ENCODE measurements at places on chromosomes 1 and 21.

DNA sequence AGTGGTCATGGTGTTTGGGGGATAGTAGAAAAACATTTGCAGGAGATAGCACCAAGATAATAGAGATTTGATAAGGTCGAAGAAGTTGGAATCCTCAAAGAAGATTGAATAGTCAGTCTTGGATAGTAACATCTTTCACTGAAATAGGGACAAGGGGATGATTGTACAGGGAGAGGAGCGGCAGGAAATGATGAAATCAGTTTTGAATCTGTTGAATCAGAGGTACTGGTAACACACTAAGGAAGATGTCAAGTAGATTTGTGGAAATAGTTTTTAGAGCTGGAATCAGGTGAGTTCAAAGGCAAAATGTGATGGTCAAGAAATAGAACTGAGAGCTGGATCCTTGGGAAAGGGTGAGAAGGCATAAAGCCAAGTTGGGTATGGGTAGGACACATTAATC is 26.5 kb downstream of the CAP1 start:
- no peak for DNase-seq

- DNase-seq = no peak
These were observed 7.1 kb downstream of the CHRNB2 start for GRCh38 chr1:154574716-154575115.

GRCh38 chr21:42013376-42013775 is 3.2 kb upstream of the ZBTB21 start:
- DNase-seq = no peak

DNA sequence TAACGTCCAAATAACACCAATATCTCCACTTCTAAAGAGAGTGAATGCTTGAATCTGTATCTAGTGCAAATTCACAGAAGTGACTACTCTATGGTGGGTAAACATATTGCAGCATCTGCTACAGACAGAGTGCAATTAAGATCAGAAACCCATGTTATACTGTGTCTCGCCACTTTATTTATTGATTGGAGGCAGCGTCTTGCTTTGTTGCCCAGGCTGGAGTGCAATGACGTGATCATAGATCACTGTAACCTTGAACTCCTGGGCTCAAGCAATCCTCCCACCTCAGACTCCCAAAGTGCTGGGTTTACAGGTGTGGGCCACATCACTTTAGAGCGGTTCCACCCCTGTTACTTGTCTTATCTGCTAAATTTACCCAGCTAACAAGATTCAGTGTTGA is 57.0 kb downstream of the HLCS start:
- no peak for DNase-seq

DNA sequence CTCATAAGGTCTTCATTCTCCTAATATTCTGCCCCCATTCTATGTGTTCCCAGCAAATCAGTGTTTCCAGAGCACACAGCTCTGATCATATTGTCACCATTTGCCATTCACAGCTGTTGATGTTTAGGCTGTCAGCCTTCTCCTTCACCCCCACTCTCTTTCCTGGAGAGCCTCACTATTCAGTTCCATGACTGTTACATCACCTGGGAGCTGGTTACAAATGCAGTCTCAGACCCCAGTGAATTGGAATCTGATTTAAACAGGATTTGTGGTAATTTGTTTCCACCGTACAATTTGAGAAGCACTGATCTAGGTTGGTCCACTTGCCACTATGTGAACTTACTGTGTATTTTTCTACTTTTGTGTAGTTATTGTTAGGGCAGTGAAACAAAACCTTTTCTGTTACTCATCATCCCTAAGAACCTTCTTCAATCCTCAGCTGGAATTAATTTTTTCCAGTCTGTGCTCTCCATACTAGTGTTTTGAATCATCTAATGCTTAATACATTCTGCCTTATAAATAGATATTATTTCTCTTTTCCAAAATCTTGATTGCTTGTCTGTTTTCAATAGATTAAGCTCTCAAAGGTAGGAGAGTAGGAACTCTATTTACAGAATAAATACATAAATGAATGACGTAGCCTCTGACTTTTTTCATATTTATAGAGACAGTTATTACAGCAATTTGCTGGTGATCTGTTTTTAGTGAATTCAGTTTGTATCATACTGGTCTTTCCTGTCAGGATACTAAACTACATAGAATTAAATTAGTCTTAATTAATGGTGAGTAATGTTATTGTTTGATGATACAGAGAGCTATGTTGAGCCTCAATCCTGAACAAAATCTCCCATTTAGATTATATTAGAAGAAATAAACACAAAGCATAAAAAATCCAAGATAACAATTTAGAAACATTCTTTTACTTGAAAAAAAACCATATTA is 8.1 kb downstream of the SNX7 start:
- DNase-seq = no peak

- DNase-seq = no peak
These were observed 96.3 kb downstream of the NIBAN1 start for GRCh38 chr1:184878002-184878401.

DNA sequence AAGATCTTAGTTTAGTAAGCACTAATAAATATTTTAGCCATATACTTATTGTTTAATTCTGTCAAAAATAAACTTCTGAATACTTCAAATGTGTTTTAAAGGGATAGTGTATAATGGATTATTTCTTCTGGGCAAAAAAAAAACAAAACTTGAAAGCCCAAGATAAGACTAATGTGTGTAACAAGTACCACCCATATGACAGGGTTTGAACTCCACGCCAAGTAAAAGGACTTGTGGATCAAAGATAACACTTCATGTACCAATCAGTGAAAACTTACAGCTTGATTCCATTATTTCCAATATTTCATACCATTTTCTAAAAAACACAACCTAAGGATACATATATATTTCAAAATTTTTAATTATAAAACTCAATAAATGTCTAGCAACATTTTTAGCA is 59.5 kb downstream of the DENND1B start:
- no peak for DNase-seq

DNA sequence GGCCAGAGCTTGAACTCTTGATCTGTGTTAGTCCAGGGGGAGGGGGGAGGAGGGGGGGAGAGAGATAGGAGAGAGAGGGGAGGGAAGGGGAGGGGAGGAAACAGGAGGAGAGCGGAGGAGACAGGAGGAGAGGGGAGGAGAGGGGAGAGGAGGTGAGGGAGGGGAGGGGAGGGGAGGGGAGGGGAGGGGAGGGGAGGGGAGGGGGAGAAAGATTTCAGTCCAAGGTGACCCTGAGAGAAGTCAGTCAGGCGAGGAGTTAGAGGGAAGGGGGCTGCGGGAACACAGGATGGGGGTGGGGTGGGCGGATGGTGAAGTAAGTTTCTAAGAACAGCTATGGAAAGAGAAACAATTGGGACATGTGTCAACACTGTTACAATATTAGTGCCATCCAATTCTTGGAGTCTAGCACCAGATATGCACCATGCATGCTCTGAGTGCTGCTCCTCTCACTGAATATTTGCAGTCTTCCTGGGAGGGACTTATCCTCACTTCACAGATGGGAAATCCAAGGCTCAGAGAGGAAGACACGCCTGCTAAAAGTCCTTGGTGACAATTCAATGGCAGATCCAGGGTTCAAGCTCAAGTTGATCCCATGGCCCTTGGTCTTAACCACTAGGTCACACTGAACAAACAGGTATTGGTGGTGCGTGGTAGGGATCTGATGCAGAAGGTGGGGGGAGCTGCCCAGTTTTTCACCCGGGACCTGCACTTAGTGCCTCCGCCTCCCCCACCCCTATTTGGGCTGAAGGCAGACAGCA is 42.5 kb upstream of the ECE1 start:
- DNase-seq = no peak

DNA sequence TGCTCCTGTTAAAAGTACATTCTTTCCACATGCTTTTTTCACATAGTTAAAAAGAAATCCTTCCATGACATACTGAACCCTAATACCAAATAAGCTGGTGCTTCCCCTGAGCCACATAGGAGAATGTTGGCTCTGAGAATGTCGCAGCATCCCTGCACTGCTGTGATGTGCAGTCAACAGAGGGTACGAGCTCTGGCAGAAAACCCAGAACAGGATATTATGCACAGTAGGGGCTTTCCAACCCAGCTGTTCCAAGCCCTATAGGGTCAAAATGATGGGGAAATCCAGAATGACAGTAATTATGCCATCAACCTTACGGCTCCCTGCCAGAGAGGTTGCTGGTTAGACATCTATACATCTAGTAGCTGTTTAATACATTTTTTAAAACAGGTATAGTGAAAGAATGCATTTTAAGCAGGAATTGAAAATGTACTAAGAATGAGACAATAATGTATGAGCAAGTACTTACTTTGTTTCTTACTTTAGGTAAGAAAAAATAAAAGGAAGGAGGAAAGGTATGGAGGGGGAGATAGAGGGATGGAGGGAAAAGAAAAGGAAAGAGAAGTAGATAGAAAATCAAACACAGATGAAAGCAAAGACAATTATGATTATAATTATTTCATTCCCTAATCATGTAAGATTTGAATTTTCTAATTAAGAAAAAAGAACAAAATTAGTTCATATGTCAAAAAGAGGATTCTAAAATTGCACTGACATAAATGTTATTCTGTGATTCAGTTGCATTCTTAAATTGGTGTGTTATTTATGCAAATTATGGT is 126.0 kb downstream of the NR5A2 start:
- DNase-seq = no peak

GRCh38 chr1:60655679-60656355 is 426.5 kb upstream of the NFIA start:
- no peak for DNase-seq

GRCh38 chr21:24714646-24715200 is 892.6 kb downstream of the MRPL39 start:
- no peak for DNase-seq

GRCh38 chr1:101200513-101200912 is 36.3 kb upstream of the S1PR1 start:
- no peak for DNase-seq

GRCh38 chr1:177410179-177410766 is 239.5 kb downstream of the BRINP2 start:
- DNase-seq = no peak

- DNase-seq = no peak
These were observed 18.9 kb upstream of the COL6A1 start for GRCh38 chr21:45962531-45963231.

GRCh38 chr1:27956761-27957160 is 3.0 kb upstream of the XKR8 start:
- DNase-seq = no peak

DNA sequence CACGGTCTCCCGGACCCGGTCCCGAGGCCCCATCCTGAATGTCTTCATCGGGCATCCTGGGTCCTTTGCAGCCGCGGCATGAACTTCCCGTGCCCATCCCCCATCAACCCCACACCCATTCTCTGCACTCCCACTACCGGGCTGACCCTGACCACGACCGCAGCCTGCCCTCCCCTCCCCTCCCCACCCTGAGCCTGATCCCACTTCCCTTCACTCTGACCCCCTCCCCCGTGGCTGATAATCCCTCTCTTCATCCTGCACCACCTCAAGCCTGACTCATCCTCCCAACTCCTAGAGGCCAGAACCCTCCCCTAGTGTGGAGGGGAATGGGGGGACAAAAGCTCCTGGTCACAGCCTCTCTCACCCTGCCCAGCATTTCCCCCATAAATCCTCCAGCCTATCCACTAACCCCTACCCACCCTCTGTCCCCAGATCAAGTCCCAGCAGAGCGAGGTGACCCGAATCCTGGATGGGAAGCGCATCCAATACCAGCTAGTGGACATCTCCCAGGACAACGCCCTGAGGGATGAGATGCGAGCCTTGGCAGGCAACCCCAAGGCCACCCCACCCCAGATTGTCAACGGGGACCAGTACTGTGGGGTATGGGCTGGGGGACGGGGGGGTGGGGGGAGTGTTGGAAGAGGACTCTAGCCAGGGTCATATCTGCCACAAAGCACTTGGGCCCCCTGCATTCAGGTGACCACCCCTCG is 602 bp downstream of the SH3BGRL3 start:
- DNase-seq = no peak

DNA sequence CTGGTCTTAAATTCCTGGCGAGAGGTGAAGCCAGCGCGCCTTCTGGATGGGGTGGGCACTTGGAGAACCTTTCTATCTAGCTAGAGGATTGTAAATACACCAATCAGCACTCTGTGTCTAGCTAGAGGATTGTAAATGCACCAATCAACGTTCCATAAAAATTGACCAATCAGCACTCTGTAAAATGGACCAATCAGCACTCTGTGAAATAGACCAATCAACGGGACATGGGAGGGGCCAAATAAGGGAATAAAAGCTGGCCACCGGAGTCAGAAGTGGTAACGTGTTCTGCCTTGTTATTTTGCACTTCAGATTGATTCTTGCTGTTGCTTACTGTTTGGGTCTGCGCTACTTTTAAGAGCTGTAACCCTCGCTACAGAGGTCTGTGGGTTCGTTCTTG is 12.0 kb upstream of the LIN9 start:
- no peak for DNase-seq

DNA sequence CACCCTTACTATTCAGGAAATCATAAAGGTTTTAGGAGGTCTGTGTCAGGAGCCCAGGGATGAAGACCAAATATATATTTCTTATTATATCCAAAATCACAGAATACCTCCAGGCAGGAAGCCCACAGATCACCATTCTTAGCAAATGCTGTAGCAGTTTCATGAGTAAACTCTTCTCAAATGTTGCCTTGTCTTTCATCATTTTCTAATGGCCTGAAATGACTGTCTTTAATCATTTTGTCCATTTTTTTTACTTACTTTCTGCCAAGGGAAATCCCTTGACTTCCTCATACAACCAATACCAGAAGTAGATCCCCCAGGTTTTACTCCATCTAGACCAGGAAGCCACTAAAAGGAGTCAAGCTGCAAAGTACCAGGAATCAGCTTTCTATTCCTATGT is 32.4 kb downstream of the PSMG1 start:
- no peak for DNase-seq

GRCh38 chr1:22792396-22793160 is 81.9 kb downstream of the EPHB2 start:
- DNase-seq = no peak

- DNase-seq = no peak
These were observed 40.0 kb upstream of the FAM163A start for GRCh38 chr1:179702946-179703539.

DNA sequence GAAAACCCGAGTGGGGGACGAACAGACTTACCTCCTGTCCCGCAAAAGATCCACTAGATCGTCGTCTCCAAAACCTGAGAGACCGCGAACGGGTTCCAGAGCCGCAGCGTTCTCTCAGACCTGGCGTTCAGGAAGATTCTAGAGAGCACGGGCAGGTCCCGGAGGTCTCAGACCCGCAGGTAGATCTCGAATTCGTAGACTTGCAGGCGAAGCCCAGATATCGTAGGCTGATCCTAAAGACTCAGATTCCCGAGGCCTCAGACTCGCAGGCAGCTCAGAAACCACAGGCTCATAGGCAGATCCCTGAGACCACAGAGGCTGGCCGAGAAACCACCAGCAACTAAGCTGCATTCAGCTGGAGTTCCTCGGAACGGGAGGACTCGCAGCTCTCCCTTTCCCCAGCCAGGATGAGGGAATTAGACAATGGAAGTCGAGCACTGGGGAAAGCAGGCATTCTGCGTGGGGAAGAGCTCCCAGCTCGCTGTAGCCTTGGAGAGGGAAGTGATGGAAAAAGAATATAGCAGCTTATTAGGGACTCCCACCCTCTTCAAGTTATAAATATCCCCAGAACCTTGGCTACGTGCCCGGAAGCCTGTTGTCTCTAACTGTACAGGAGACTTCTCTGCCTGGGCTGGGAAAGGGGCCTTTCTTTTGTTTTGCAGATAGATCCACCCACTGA is at the start of gene ZNF436:
ZNF436 (minus strand) TSS at position 502 of the 679 bp plus-strand sequence. CDS start 1,831 bp downstream, outside the sequence.
- peak; percentile 30 for DNase-seq

All from endothelial cell (in vitro differentiated cells).